Panc1 (cell line): ENCODE measurements at places on chromosomes 6 and 20.

- DNase-seq = no peak
These were observed 204.7 kb upstream of the SULF2 start for GRCh38 chr20:47989957-47990356.

DNA sequence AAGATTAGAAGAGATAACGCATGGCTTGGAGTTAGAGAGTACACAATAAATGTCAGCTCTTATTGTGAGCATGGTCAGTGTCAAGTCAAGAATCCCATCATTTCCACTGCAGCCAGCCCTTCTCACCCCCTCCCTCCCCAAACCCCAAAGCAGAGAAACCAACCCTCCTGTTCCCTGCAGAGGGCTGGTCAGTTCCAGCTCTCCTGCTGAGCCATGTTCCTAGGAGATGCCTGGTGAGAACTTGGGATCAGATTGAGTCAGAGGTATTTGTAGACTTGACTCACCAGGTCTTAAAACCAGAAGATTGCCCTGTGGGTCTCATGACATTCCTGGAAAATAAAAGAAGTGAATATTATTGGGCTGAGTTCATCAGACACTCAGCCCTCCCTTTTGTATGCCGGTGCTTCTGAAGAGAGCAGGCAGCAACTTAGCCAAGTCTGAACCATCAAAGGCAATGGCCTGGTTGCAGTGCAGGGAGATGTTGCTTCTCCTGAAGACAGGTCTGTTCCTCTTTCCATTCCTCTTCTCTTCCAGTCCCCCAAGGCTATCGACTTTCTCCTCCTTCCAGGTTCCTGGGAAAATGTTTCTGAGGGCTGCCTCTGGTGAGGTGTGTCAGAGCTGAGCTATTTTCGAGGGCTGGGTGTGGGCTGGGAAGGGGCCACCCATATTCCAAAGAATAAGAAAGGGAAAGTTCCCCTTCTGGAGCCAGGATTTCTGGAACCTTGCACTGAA is 278.2 kb upstream of the SUPT3H start:
- DNase-seq = peak; percentile 84

DNA sequence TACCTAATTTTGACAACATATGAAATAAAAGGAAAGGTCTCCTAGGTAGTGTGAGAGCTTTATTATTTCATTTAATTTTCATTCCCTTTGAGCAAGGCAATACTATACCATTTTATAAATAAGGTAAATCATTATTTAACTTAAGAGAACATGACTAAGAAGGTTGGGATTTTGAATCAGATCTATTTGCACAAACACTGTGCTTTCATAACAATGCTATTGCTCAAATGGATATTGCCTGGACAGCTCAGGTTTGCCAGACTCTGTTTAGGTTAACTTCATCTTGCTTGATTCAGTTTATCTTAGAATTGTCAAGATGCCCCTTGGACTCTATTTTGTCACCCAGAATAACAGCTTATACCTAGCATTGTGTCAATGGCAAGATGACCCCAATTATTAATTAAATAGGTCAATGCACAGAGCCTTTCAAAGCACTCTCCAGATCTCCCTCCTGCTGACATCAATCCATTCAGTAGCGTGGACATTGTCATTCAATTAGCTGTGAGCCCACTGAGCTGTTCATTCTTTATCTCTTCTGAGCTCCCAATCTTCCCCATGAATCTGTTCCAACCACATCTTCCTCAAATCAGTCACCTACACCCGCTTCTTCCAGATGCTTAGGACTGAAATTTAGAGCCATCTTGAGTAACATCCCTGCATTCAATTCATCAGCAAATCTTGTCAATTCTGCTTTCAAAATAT is 42.1 kb upstream of the TMEM30A start:
- no peak for DNase-seq

DNA sequence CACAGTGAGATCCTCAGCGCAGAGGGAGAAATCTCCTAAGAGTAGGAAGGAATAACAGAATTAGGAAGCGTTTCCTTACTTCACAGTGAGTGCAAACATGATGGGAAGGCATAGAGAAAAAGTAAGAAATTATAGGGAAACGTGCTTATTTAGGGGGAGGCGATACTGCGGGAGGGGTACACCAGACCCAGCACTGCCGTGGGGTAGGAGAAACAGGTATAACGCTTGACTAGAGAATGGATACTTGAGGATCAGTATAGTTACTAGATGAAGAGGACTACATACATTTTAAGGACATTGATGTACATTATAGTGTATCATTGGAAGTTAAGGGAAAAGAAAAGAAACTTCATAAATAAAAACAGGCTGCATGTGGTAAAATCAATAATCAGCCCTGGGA is 26.8 kb upstream of the HLA-E start:
- DNase-seq = no peak
